Activated CD8-positive, alpha-beta memory T cell treated with anti-CD3 and anti-CD28 coated beads for 4 hours (primary cell): ENCODE measurements at places on chromosomes 3 and 15.

GRCh38 chr3:127964053-127964452 lies 49.0 kb downstream of the KBTBD12 start:
- DNase-seq = no peak

GRCh38 chr3:192864941-192865340 lies 52.7 kb downstream of the MB21D2 start:
- no peak for DNase-seq

- DNase-seq = no peak
Measured at GRCh38 chr3:98727638-98728037, 35.5 kb upstream of the ST3GAL6 start.

GRCh38 chr3:112670824-112671223 lies 29.9 kb upstream of the CCDC80 start:
- no peak for DNase-seq

DNA sequence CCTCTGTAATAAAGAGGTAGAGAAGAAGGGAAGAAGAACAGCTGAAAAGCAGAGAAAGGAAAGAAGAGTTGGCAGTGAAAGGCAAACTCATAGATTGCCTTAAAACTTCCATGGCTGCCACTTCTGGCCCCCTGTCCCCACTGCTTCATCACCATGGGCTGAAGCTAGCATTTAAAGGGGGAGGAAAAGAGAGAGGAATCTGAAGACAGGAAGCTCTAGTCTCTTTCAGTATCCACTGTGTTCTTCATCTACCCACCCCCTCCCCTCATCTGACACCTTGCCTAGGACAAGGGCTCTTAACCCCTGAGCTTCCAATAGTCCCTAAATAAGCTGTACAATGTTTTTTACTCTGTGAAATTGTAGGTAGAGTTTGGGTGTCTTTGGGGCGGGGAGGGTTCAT lies 60.6 kb downstream of the ALCAM start:
- DNase-seq = no peak

GRCh38 chr3:63914312-63914711 lies 2.1 kb upstream of the SCAANT1 start:
- DNase-seq = no peak

DNA sequence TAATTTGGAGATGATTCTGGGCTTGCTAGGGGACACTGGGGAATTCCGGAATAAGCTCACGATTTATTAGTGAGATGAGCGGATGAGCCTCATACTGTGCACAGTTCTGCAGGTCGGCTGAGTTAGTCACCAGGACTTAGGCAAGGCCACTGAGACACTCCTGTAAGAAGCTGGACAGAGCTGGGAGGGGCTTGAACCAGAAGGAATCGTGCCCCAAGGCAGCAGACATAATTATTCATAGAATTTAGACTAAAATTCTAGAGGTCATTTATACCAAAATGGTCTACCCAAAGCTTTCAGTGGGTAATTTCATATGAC lies 121.4 kb downstream of the VGLL4 start:
- no peak for DNase-seq

- DNase-seq = no peak
Measured at GRCh38 chr15:33492434-33493052, 181.8 kb downstream of the RYR3 start.

DNA sequence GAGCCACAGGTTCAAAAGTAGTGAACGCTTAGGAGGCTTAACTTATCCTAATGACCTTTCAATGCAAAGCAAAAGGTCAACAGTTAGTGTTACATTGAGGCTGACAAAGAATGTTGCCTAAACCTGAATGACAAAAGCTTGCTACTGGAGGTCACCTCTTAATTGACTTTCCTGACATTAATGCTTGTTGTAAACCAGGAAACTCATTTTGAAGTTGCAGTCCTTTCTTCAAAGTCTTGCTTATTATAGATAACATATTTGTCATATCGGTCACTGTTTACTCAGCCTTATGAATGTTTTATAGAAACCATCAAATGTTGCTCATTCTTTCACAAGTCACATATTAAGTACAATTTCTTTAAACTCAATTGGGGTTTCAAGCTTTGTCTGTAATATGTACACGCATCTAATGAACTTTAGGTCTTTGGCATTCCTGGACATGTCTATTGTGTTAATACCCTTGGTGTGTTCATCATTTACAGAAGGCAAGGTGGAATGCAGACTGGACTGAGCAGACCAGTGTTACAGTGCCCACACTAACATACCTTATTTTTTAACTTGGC lies 488.2 kb upstream of the NECTIN3 start:
- DNase-seq = no peak

DNA sequence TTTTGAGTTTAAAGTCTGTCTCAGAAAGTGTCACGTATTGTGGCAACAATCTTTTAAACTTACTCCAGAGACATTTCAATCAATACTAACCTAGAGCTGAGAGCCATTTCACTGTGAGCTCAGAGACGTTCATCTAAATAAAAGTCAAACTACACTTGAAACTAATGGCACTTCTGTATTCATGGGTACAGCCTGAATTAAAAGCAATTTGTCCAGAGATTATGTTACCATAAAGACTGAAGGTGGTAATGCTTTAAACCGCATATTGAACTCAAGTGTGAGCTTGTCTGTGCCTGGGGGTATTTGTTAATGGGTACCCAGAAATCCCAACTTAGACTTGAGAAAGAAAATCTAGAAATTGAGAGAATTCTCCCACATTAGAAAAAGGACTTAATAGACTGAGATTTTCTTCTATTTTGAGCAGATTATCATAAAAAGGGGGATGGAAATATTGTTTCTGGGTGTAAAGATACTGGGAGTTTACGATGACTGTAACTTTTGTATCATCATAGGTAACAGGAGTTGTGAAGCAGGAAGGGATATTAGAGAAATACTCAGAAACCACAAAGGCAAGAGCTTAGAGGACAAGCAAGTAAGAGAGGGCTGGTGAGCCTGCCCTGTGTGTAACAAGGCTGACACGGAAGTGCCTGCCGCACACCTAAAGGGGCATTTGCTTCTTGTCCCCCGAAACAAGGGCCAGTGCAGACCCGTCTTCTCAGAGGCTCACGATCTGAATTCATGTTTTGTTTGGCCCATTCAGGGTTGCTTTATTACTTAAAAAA lies 36.9 kb downstream of the LRIG1 start:
- no peak for DNase-seq

DNA sequence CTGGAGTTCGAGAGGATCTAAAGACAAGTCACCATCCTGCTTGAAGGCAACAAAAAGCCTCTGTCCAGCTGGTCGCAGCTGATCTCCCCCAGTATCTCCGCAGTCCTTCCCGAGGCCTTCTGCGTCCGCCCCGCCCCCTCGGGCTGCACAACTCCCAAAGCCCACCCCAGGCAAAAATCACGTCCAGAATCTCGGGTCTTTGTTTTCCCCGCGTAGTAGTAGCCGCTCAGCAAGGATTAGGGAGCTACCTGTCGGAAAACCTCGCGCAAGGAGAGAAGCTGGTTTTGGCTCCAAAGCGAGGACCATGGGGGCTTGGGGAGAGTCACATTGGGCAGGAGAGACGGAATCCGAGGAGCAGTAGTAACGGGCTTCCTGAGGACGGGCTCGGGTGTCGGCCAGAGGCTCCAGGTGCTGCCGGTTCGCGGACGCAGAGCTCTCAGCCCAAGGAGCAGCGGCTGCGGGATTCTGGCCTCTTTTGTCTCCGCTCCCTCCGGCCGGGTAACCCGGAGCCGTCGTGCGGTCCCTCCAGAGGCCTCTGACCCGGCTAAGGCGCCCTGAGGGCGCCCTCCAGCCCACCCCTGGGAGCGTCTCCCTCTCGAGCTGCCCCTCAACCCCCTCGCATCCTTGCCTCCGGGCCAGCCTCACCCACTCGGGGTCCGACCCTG lies 401 bp downstream of the ZSCAN29 start:
- no peak for DNase-seq

DNA sequence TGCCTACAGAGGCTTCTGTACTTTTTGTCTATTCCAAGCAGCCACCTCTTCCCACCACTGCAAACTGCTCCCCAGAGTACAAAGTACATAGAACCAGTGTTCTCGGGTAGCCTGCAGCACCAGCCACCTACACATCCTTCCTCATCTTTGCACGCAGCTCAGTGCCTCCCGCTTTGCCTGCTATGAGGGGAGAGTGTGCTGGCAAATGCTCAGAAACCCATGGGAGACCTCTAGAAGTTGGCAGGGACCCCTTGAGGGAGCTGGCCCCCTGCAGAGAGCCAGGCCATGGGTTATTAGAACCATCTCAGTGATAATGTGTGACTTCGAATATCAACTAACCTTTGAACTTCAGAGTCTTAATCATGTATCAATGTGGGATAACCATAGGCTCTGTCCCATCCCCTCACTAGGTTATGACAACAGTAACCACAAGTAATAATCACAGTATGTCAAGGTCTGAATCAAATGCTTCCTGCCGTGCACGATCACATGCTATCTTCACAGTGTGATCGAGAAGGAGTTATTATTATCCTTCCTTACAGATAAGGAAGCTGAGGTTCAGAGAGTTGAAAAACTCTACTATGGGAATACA lies 22.8 kb upstream of the SMAD3 start:
- DNase-seq = no peak

- DNase-seq = no peak
Measured at GRCh38 chr3:47874913-47875312, 72.0 kb downstream of the DHX30 start.

DNA sequence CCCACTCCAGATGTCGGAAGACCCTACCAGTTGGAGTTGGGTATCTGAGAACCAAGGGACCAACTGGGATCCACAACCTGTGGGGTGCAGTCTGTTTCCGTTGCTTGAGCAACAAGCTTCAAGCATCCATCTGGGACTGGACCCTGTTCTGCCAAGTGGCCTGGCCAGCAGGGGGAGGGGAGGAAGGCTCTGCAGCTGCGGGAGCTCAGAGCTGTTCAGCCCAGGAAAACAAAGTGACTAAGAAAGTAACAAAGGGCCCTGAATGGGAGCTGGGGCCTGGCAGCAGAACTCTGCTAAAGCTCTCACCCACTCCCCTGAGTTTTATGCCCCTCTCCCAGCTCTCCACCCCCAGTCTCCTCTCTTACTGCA lies 2.7 kb downstream of the TYRO3 start:
- DNase-seq = no peak

- no peak for DNase-seq
Measured at GRCh38 chr3:55362210-55362960, 124.7 kb downstream of the WNT5A start.

- DNase-seq = peak; percentile 12
Measured at GRCh38 chr3:127754411-127755304, 67.7 kb downstream of the MGLL start.

- no peak for DNase-seq
Measured at GRCh38 chr3:190110826-190111225, 9.9 kb downstream of the P3H2 start.

- no peak for DNase-seq
Measured at GRCh38 chr15:33655488-33655887, 312.8 kb upstream of the CHRM5 start.

GRCh38 chr15:56736881-56737707 lies 3.8 kb upstream of the ZNF280D start:
- no peak for DNase-seq

DNA sequence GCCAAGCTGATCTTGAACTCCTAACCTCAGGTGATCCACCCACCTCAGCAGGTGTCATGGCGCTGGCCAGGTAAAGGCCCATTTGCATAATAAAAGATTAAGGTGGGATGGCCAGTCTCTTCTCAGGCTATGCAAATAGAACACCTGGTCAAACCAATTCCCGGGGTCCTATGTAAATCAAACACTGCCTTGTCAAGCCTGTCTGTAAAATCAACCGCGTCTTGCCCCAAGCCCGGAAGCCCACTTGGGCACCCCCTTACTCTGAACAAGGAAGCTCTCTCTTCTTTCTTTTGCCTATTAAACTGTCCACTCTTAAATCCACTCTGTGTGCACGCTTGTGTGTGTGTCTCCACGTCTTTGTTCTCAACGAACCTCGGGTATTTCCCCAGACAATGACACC lies 13.0 kb upstream of the POC1A start:
- no peak for DNase-seq

- DNase-seq = no peak
Measured at GRCh38 chr3:152241142-152242017, 27.3 kb upstream of the MBNL1 start.

- no peak for DNase-seq
Measured at GRCh38 chr3:7025581-7026300, 164.8 kb downstream of the GRM7 start.

GRCh38 chr3:148493631-148494030 lies 204.1 kb upstream of the AGTR1 start:
- DNase-seq = no peak

DNA sequence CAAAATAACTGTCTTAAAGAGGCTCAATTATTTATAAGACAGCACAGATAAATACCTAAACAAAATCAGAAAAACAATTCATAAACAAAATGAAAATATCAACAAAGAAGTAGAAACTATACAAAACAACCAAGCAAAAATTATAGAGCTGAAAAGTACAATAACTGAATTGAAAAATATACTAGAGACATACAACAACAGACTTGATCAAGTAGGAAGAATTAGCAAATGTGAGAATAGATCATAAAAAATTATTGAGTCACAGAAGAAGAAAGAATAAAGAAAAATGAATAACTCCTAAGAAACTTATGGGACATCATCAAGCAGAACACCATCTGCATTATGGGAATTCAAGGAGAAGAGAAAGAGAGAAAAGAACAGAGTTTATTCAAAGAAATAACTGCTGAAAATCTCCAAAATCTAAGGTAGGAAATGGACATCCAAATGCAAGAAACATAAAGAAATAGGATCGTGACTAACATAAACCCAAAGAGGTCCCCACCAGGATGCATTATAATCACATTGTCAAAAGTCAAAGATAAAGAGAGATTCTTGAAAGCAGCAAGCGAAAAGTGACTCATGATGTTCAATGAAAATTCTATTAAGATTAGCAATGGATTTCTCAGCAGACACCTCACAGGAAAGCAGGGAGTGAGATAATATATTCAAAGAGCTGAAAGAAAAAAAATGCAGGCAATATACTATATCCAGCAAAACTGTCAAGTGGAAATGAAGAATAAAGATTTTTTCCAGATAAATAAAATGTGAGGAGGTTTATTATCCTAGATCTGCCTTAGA lies 85.9 kb downstream of the DCLK3 start:
- no peak for DNase-seq

DNA sequence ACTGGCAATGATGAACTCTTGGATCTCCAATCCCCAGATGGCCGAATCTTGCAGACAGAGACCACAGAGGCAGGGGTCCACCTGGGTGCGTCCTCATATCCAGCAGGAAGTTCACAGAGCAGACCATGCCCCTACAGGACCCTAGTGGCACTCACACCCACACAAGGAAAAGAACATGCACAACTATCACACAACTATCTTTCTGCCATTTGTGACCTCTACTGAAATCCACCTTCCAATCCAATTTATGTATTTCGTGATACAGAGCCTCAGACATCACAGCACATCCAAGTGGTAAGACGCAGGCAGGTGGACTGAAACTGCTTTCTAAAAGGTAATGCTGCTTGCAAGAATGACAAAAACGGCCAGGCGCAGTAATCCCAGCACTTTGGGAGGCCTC lies 44.6 kb upstream of the SPATA12 start:
- DNase-seq = no peak
